Activated CD4-positive, alpha-beta T cell treated with anti-CD3 and anti-CD28 coated beads, Interleukin-2, amount 50 U/mL, for 1 hour (primary cell): ENCODE measurements at places on chromosomes 4 and X.

DNA sequence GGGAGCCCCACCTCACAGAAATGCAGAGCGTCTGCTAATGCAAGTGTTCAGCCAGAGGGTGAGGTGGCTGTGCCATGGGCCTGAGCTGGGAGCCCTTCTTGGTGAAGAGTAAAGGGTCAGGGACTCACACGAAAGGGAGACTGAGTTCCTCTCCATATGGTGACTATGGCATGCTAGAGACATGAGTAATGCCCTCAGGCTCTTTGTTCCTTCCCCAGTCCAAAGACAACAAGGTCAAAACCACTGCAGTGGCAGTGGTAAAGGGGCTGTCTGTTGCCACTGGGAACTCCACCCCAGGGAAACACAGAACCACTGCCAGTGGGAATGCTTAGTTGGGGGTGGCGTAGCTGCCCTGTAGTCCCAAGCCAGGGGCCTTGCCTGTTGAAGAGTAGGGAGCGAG lies 22.4 kb downstream of the RAB40AL start:
- DNase-seq: no peak

- no peak for DNase-seq
These were observed 43.8 kb upstream of the PRPS2 start for GRCh38 chrX:12747433-12747832.

- no peak for DNase-seq
These were observed 13.0 kb upstream of the SMIM20 start for GRCh38 chr4:25901030-25901430.

- DNase-seq: no peak
These were observed 3.8 kb downstream of the ANTXR2 start for GRCh38 chr4:80069108-80069836.

DNA sequence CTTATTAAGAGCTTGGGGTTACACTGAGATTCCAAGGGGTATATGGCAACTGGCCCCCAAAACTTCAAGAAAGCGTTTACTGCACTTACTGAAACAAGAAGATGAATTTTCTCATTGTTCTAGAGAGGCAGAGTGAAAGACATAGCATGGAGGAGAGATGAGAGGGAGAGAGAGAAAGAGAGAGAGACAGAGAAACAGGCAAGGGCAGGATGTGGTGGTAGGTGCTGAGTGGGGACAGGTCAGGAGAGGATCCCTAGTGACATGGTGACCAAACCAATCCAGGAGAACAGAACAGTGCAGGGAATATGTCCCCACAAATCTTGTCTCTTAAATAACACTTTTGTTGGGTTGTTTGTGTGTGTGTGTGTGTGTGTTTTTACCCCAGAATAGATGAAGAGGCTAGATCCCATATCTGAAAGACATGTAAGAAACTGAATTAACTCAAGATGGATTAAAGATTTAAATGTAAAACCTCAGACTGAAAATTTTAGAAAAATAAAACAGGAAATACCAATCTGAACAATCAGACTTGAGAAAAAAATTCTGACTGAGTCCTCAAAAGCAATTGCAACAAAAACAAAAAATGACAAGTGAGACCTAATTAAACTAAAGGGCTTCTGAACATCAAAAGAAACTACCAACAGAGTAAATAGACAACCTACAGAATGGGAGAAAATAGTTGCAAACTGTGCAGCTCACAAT lies 202.2 kb downstream of the QDPR start:
- DNase-seq: no peak

GRCh38 chr4:107467461-107467860 lies 252.6 kb downstream of the PAPSS1 start:
- DNase-seq: no peak

DNA sequence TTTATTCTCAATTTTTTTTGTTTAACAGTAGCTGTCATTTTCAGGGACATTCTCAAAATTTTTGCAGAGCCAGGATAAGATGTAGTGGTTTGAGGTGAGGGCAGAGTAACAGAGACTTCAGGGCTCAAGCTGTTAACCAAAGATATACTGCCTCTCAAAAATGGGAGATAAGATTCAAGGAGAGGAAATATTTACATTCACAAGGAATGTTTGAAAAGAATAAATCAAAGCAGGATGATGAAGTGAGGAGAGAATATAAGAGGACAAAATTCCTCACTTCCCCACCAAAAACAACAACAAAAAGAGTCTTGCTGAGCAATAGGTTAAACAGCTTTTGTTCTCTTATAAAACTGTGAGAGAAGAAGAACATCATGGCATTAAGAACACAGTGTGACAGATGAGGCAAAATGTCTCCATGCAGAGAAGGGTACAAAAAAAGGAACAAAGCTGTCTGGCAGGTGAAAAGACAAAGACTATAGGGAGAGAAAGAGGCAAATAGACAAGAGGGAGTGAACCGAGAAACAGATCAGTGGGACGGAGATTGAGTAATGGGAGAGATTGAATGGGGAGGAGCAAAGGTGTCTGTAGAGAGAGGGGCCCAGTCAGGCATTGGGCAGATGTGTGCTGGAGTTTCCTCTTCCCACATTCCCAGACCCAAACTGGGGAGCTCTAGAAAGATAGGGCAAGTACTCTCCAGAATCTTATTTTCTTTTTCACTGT lies 106.1 kb upstream of the TMEM150C start:
- DNase-seq: no peak

GRCh38 chrX:18888281-18888680 lies 95.6 kb downstream of the PHKA2 start:
- DNase-seq: no peak

- DNase-seq: no peak
These were observed 71.2 kb downstream of the MSX1 start for GRCh38 chr4:4930677-4931076.

DNA sequence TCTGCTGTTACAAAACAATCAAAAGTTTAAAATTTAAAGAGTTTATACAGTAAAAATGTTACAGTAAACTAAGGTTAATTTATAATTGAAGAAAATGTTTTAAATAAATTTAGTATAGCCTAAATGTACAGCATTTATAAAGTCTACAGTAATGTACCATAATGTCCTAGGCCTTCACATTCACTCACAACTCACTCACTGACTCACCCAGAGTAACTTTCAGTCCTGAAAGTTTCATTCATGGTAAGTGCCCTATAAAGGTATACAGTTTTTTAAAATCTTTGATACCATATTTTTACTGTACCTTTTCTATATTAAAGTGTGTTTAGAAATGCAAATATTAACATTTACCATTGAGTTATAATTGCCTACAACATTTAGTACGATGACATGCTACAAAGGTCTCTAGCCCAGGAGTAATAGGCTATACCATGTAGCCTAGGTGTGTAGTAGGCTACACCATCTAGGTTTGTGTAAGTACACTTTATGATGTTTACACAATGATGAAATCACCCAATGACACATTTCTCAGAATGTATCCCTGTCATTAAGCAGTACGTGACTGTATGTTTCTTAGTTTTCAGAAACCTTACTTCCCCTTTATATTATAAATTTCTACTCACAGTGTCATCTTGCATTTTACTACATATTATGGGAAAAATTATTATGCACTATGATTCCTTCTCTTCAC lies 320.8 kb downstream of the ADAM29 start:
- DNase-seq: no peak

DNA sequence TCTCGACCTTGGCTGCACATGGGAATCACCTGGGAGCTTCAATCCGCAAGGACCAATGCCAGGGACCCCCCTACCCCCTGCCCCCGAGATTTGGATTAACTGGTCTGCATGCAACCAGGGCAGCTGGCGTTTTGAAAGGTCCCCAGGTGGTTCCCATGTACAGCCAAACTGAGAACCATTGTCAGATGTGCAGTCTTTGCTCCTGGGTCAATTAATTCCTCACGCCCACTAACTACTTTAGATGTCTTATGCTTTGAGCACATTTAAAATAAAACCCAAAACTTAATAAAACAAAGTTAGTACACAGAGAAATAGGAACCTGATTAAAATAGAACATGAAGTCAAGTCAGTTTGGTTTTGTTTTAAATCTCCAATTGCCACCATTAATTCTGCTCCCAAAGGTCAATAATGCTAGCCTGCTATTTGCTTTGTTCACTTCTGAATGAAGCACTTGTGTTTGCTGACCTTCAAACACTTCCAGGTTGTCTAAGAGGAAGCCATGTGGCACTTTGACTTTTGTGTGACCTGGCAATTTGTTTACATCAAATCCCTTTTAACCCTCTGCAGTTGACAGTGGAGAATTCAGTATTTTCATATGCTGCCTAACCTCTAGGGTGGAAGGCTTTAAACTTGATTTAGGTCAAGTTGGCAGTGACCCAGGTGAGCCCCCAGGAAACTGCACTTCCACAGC lies 27.2 kb upstream of the TMSB4X start:
- no peak for DNase-seq

- DNase-seq: no peak
These were observed 19.7 kb downstream of the TRIM2 start for GRCh38 chr4:153223930-153224329.

- no peak for DNase-seq
These were observed 53.8 kb upstream of the TBC1D14 start for GRCh38 chr4:6855692-6856297.

DNA sequence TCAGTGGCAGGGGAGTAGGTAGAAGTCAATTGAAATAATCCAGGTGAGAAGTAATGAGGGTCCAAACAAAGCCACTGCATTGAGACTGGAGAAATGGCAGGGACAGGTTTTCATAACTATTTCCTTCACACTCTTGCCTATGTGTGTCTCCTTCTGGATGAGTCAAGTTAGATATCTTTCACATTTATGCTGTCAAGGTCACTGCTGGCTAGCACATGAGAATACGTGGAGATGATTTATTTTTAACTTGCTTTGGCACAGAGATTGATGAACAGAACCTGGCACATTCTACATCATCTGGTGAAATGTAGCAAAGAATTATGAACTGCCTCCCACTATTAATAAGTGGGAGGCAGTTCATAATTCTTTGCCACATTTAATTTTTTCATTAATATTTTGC lies 66.7 kb upstream of the BOD1L1 start:
- DNase-seq: no peak

DNA sequence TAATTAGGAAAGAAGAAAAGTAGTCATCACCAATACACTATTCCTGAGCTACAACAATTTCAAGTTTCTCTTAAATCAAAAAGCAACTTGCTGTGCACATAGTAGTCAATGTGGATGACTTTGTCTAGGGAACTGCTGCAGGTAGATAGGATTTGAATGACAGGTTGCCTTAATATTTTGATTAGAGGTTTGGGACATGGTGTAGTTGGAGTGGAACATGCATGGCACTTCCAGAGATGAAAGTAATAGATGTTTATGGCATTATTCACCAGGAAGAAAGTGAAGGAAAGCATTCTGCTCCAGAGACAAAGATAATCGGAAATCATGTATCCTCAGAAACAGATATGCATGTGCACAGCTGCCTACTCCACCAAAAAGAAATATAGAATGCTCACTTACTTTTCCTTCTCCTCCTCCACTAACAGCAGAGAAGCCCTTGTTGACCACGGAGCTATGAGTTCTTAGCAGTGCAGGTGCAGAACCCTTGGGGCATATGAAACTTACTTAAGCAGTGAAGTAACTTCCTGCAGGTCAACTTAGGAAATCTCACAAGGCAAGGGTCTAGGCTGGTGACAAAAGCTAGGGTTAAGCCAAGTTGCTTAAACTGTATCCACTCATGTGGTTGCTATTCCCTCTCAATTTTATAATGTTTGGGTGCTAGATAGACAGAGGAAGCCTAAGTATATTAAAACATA lies 390.8 kb downstream of the HNRNPD start:
- no peak for DNase-seq

DNA sequence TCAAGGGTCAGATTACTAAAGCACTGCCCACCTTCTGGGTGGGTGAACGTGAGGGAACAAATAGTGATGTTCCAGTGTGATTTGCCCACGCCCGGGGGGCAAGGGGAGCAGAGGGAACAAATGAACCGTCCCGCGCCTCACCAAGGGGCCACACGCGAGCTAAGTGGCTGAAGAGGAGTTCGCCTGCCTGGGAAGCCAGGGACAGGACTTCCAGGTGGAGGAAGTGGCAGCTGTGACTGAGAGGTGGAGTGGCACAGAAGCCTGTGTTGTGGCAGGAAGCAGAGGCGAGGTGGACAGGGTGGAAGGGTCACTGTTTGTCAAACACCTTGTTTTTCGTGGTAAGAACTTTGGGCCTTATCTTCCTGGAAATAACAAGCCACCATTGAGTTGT lies 9.0 kb upstream of the SORBS2 start:
- no peak for DNase-seq
